ENCODE measurements at places on chromosomes 3 and 15.

DNA sequence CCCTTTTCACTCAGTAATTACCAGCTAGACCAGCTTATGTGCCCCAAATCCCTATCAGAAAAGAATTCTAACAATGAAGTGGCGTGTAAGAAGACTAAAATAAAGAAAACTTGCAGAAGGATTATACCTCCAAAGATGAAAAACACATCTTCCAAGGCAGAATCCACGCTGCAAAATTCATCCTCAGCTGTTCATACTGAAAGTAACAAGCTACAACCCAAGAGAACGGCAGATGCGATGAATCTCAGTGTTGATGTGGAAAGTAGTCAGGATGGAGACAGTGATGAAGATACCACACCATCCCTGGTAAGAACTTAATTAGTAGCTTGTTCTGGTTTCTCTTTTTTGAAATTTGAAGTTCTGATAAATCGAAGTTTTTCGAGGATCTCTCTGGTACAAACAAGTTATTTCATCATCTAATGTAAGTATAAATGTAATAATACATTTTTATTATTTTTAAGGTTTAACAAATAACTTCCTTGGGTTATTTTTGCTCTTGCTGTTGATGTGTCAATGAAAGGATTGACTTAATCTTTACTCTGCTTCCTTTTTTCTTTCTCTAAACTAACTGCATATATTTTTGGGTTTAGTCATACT is 1.4 kb downstream of the WDR76 start:
- DNase-seq = no peak

DNA sequence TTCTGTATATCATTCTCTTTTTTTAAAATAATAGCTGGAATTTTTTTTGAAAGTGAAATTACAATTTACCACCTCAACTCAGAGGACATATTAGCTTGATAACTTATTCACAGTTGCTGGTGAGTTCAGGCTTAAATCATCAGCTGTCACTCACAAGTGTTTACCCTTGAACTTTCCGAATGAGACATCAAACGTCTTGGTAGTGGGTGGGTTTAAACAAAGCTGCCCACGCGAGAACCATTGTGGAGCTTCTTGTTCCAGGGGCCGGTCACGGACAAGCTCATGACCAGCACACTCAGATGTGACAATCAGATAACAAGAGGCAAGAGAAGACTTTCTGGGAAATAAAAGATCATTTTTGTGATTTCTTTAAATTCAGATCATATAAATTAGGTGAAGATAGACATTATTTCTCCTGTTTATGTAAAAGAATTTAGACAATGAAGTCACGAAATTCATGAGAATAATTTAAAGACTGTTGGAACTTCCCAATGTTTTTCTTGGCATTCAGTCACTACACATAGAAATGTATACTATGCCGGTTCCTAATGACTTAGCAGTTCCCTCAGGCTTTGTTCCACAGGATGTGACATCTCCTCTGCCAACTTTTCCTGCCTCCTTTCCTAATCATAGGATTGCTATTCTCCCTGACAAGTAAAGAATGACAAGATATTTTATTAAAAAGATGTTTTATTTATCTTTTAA is 29.3 kb downstream of the BTD start:
- DNase-seq = peak; percentile 34

- DNase-seq = no peak
Measured at GRCh38 chr3:12633108-12633507, 30.8 kb downstream of the RAF1 start.

DNA sequence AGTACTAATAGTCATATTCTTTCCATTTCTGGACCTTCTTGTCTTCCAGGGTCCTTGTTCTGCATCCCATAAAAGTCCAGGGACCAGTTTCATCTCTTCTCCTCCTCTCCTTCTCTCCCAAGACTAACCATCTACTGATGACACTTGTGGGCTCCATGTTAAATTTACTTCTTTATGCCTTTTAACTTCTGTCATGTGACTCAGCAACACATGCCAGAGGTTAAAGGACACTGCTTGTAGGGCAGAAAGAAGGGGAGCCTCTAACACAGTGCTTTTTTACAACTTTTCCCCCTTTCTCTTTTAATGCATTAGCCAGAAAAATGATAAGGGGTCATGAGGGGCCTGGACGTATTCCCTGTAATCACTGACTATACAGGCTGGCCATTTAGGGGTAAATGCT is 10.0 kb downstream of the SH3GL3 start:
- no peak for DNase-seq

- no peak for DNase-seq
Measured at GRCh38 chr3:150681057-150681456, 22.7 kb downstream of the ERICH6 start.

DNA sequence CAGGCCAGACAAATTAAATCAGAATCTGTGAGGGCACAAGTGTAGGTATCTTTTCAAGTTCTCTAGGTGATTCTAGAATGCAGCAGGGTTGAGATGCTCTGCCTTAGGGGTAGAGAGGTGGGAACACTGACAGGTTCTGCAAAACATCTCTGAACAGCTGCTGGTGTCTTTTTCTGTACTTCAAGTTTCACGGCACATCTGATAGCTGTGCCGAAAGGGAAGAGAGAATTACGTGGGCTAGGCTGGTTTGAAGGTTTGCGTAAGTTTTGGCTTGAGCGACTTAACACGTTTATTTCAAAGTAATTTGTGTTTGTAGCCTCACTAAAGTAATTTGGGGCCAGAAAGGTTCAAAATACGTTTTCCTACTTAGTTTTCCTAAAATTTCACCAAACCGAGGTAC is 22.5 kb downstream of the PXK start:
- DNase-seq = no peak

GRCh38 chr3:126672741-126673140 is 17.8 kb upstream of the TXNRD3 start:
- no peak for DNase-seq

DNA sequence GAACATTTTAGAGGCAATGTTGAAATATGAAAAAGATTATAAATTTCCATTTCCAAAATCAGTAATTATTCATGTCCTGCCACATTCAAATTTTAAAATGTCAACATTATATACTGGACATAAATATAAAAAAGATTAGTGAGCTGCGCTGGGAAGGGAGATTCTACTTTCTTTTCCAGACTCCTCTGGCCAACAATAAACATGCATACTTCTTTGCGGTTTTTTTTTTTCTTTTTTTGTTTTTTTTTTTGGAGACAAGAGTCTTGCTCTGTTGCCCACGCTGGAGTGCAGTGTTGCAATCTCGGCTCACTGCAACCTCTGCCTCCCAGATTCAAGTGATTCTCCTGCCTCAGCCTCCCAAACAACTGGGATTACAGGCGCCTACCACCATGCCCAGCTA is 105.5 kb downstream of the ADAM10 start:
- DNase-seq = no peak

DNA sequence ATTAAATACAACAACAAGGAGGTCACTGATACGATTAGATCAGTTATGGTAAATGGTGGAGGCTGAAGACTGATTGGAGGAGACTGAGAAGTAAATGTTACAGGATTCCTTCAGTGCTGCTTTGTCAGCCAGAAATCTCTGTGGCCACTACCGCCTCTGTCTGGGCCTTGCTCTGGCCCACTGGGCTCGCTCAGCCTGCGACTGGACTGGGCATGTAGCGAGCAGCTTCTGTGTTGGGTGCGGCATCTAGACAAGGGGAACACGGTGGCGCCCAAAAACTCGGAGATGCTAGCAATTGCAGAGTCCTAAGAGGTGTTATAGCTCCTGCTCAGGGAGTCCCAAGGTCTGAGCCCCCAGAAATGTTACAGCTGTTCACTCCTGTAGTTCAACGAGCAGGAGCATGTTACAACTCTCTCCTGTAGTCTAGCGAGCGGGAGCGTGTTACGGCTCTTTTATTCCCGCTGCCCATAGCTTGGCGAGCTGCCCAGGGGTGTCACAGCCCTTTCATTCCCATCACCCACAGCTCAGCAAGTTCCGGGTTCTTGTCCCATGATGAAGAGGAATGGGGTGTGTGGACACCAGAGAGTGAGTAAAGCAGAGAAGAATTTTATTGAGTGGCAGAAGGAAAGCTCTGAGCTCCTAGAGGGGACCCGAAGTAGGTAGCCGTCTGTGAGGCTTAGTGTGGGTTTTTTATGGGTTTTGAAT is 24.7 kb downstream of the SLC15A2 start:
- DNase-seq = no peak

GRCh38 chr3:33915796-33916546 is 117.5 kb downstream of the PDCD6IP start:
- peak; percentile 16 for DNase-seq

GRCh38 chr3:120418866-120419490 is 31.8 kb downstream of the FSTL1 start:
- peak; percentile 31 for DNase-seq

- no peak for DNase-seq
Measured at GRCh38 chr3:189652042-189652441, 20.9 kb downstream of the TP63 start.

- no peak for DNase-seq
Measured at GRCh38 chr15:64574301-64575017, 114.1 kb downstream of the ZNF609 start.

DNA sequence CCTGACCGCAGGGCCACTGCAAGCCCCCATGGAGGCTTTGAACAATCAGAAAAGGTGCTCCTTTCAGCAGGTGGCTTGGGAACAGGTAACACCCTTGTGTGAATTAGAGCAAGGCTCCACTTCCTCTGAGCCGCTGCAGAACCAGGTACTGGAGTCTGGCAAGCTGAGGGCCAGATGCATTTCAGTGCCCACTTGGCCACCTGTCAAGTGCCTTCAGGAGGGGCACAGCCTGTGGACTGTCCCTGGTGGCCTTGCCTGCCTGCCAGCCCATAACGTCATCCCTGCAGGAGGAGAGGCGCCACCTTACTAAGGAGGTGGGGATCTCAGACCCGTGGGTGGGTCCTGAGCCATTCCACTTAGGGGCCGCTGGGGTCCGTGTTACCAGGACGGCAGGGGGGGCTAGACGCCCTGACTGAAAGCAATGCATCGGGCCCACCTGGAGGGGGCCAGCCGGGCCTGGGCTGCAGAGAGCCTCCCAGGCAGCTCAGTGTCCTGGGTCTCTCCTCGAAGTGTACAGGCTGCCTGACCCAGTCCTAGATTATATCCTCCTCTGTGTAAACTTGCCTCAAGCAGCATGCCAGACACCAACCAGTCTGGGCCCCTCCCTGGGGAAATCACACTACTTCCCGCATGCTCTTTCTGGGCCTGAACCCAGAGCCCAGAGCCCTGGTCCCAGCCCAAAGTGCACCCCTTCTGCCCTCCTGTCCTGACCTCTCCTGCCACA is 16.1 kb downstream of the SPTBN5 start:
- DNase-seq = no peak

DNA sequence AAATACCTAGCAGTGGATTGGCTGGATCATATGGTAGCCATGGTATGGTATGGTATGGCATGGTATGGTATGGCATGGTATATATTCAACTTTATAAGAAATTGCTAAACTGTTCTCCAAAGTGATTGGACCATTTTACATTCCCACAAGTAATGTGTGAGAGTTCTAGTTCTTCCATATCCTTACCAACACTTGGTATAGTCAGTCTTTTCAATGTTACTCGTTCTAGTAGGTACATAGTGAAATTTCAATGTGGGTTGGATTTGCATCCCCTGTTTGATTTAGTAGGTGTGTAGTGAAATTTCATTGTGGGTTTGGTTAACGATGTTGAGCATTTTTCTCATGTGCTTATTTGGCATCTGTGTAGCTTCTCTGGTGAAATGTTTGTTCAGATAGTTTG is 154.3 kb downstream of the ITPR1 start:
- DNase-seq = no peak

DNA sequence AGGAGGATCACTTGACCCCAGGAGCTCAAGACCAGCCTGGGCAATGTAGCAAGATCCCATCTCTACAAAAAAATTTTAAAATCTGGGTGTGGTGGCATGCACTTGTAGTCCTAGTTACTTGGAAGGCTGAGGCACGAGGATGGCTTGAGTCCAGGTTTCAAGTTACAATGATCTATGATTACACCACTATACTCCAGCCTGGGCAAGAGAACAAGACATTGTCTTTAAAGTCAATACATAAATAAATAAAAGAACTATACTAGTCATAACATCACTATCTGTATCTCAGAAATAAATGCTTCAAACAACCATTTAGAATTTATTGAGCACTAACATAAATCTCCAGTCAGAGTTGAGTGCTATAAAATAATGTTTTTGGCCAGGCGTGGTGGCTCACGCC is 8.5 kb upstream of the PHLDB2 start:
- no peak for DNase-seq

DNA sequence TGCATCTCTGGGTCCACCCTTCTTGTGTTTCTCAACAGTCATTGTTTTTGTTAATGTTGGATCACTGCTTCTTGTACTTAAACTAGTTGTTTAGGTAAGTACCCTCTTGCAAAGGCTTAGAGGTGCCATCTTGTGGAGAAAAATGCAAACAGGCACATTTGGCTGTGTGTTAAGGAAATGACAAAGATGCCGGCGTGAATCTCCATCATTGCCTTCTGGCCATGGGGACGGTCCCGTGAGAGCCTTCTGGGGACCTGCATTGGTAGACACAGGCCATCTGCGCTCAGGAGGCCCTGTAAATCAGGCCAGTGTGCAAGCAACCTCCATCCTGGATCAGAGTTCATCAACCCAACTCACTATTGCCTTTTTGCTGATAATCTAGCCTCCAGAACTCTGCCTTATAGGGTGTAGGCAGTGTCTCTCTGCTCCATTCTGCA is 158.6 kb upstream of the NR2E3 start:
- no peak for DNase-seq

DNA sequence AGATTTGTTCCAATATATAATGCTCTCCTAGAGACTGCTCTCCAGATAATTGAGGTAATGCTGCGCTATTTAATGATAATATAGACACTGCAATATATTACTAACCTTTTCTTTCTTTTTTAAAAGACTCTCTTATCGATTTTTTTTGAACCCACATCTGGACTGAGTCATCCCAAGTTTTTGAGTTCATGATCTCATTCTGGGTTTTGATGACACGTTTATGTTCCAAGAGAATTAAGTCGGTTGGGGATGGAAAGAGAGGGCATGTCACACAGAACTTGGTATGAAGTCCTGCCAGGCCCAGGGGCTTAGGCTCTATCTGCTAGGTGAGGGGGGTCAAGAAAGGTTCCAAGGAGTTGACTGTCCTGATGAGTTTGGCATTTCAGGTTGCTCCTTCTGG is 431.1 kb downstream of the MFSD1 start:
- no peak for DNase-seq
